Heart right ventricle (tissue), 16 donors: ENCODE measurements at places on chromosomes 5 and 9. TPM values are rescaled to one million over a fixed set of nuclear protein-coding genes. Genes with fewer than 3 reads are reported as not detected.
A peak's percentile ranks its signal among the peaks of the same experiment; 100 is the strongest.

DNA sequence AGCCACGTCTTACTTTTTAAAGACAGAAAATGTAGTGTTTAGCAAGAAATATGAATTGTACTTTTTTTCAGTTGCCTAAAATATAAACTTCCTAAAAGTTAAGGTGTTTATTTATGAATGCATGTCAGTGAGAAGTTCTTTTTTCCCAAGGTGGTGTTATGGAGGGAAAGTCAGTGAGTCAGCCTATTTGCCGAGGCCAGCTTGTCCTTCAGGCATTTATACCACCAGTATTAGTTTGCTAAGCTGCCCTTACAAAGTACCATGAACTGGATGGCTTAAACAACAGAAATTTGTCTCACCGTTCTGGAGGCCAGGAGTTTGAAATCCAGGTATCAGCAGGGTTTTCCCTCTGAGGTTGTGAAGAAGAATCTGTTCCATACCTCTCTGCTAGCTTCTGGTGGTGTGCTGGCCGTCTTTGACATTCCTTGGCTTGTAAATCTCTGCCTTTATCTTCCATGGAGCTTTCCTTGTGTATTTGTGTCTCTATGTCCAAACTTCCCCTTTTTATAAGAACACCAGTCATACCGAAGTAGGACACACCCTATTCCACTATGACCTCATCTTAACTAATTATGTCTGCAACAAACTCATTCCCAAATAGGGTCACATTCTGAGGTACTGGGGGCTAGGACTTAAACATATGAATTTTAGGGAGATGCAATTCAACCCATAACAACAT lies 38.4 kb downstream of the PRKACG start:
- no peak for DNase-seq

GRCh38 chr5:137278476-137278875 lies 220.7 kb downstream of the SPOCK1 start:
- no peak for DNase-seq

- no peak for DNase-seq
These were observed 38.2 kb upstream of the CEP72 start for GRCh38 chr5:573976-574375.

- no peak for DNase-seq
These were observed 29.6 kb downstream of the C5orf58 start for GRCh38 chr5:170262061-170263045.

- DNase-seq, result no peak
These were observed 174.0 kb upstream of the NREP start for GRCh38 chr5:111930905-111931461.

- DNase-seq, result no peak
These were observed 141.3 kb upstream of the ZNF618 start for GRCh38 chr9:113734826-113735225.

DNA sequence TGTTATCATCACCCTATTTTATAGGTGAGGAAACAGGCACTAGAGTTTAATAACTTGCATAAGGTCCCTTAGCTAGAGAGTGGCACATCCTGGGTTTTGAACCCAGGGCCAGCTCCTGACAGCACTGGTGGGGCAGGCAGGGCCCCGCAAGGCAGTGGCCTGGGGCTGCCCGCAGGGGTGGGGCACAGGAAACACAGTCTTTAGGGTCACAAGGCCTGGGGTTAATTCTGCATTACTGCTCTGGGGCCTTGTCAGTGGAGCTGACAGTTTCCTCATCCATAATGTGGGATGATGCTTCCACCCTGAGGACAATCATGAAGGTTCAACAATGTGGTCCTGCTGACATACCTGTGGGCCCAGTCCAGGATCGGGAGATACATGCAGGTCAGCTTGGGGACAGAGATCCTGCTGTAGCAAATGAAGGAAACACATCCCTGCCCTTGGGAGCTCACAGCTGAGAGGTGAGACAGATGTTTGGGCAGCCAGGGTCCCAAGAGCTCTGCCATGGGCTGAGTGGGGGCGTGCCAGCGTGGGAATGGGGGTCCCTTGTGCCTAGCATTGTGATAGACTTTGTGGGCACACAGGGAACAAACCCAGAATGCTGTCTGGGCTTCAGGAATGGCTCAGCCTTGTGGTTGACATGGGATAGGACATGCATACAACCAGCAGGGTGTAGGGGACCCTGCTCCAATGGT lies 14.7 kb downstream of the FGF18 start:
- no peak for DNase-seq

DNA sequence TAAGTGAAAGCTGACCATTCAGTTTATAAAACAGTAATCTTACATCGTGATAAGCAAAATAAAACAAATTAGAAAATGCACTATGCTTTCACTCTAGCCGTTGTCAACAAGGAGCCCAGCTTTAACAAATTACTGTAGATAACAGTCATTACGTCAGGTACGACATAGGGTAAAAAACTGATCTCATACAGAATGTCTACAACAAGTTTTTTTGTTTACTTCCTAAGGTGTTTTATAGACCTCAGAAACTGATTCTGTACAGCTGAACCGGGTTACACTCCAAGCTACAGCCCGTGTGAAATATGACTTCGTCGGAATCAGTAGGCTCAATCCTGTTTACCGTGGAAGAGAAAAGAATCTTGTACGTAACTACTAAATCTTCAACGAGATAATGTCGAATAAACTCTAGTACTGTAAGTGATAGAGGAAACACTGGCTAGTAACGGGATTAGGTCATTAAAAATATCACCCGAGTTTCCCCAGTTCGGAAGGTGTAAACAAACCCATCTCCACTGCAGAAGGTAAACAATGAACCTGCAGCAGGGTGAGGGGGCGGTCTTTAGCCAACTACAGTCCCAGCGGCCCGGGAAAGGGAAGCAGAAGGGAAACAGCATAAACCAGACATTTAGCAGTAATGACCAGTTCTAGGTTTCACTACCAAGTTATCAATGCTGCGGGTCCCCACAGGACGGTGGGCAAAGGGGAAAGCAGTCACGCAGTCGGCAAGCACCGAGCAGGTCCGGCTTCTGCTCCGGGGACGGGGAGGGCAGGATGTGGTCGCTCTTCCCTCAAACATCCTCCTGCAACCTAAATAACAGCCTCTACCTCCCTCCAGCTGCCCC lies 1.1 kb downstream of the RICTOR start:
- DNase-seq, result peak; percentile 34

DNA sequence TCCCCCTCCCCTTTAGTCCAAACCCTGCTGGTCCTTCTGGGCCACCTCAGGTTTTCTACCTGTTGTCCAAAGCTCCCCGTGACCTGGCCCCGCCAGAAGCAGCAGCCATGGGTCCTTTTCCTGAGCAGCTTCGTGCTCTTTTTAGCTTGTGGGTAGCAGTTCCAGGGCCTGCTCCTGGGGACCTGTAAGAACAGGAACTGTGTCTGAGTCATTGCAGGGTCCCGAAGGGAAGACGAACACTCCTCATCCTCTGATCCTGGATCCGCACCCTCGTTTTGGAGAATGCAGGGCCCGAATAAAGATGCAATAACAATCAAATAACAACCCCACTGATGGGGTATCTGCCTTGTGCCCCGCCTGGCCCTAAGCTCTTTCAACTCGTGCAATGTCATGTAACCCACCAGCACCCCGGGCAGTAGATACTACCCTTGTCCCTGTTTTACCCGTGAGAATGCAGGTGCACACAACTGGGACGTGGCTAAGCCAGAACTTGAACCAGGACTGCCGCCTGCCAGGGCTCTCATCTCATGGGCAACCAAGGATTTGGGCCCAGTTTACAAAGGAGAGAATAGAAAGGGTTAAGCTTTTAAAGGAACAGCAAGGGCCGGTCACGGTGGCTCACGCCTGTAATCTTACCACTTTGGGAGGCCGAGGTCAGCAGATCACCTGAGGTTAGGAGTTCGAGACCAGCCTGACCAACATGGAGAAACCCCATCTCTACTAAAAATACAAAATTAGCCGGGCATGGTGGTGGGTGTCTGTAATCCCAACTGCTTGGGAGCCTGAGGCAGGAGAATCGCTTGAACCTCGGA lies 33.2 kb downstream of the NEK6 start:
- no peak for DNase-seq

Gene PLPP7
- total RNA-seq, result 76.1 TPM

Gene TTC33
- total RNA-seq, result 12.9 TPM

Gene LECT2
- total RNA-seq, result not detected

Gene FOXD4L4
- not detected for total RNA-seq

Gene CCDC187
- not detected for total RNA-seq

Gene SLC36A2
- 0.35 TPM for total RNA-seq

Gene PCDHGA11
- total RNA-seq, result 3.3 TPM

Gene LVRN
- total RNA-seq, result 0.07 TPM

Gene CCL27
- not detected for total RNA-seq
